ENCODE measurements at places on chromosomes 1 and 21.

- no peak for DNase-seq
These were observed 5.9 kb downstream of the SSBP3 start for GRCh38 chr1:54400329-54400728.

GRCh38 chr1:15456313-15456954 is at the start of gene CELA2A:
CELA2A (plus strand) TSS chr1:15456732; CDS start chr1:15456754, 22 bp downstream.
- DNase-seq, result no peak

- peak; percentile 7 for DNase-seq
These were observed 2.0 kb downstream of the LORICRIN start for GRCh38 chr1:153261281-153262069.

DNA sequence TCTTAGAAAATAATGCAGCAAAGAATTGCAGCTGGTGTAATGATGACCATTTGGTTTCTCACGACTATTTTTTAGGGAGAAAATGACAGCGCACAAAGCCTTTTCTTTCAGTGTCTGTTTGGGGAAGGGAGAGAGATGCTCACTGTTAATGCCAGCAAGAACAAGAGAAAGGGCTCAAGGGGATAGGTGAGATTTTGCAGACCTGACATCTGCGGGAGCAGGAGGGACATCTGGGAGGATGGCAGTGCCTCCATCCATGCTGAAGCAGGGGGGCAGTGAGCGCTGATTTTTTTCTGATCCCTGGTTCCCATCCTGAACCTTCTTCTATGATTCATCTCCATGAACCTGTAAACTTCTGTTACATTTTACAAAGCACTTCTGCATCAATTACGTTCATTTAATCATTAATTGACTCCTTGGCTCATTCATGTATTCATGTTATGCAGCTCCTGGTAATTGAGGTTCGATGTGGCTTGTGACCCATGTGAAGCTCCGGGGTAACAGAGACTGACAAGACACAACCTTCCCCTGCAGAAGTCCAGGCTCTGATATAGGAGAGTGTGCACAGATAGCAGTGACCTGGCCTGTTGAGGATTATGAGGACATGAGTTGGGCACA is 595.3 kb downstream of the PTPRU start:
- no peak for DNase-seq

DNA sequence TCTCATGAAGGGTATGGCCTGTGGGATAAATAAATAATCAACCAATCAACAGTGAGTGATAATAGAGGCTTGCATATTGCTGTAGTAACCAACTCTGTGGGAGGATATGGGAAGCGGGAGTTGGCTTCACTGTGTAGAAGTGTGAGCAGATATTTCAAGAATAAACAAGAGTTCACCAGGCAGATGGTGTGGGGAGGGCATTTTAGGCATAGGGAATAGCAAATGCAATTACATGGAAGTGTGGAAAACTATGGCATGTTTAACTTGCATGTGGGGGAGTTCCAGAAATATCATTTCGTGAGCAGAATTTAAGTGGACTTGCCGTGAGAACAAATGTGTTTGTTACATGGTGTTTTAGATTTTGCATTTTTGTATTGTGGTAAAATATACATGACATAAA is 95.2 kb downstream of the SPATA46 start:
- DNase-seq, result no peak

GRCh38 chr1:225746361-225747179 is 31.1 kb upstream of the SRP9 start:
- DNase-seq, result no peak

- no peak for DNase-seq
These were observed 8.3 kb upstream of the PRKCZ start for GRCh38 chr1:2041887-2042286.

DNA sequence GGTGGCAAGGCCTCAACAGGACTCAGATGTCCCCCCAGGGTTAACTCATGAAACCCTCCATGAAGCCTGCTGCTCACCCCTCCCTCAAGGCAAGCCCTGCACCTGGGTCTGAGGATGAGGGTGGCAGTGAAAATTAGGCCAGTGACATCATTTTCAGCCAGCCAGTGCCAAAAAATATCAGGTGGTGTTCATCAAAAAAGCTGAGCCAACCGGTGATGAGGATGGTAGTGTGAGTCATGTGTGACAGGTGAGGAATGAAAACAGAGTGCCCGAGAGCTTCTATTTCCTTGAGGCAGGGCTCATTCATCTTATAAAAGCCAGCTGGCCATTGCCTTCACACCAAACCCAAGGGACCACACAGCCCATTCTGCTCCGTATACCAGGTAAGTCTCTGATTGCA is at the start of gene SPRR1A:
Gene SPRR1A, plus strand, starts transcription at position 339 of the 400 bp plus-strand sequence. CDS start 1,150 bp downstream, outside the sequence.
- DNase-seq, result no peak

DNA sequence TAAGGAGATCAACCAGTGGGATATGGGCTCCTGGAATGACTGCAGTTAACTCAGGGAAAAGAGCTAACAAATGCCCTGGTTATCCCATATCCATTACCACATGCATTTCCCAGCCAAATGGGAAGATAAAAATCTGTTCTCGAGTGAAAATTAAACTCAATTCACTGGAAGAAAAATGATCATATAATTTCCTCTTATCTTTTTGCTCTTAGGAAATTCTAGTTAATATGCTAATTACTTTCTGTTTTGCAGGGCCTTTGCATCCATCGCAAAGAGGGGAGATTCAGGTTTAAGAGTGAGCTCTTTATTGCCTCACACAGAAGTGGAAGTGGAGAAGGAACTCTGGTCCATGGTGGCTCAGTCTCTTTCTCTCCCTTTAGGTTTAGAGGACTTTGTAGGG is 3.9 kb upstream of the IL24 start:
- DNase-seq, result no peak
